ENCODE measurements at places on chromosomes 5 and 9. TPM values are rescaled to one million over a fixed set of nuclear protein-coding genes. Genes with fewer than 3 reads are reported as not detected.

CMYA5 gene
- 1,204 TPM for total RNA-seq

SPINK4 gene
- total RNA-seq = not detected

TAF1L gene
- not detected for total RNA-seq

- no peak for DNase-seq
These were observed 87.0 kb downstream of the SLF1 start for GRCh38 chr5:94705427-94705826.

GRCh38 chr5:54551926-54552325 lies 34.4 kb downstream of the SNX18 start:
- DNase-seq = no peak

DNA sequence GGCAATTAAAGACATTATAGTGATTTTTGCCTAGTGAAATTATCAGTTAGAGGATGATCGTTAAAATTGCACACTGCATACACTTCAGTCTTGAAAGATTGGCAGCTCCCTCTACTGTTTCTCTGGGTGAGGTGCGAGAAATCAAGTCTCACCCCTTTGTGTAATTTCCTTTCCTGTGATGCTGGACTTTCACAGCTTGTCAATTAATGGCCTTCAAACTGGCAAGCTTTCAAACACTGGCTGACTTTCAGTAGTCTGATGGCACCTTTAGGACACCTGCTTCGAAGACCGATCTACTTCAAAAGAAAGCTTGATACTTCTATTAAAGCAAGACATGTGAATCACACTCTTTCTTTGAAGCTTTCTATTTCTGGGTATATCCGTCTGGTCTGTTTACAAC lies 706.7 kb upstream of the PTPRD start:
- DNase-seq = no peak

DNA sequence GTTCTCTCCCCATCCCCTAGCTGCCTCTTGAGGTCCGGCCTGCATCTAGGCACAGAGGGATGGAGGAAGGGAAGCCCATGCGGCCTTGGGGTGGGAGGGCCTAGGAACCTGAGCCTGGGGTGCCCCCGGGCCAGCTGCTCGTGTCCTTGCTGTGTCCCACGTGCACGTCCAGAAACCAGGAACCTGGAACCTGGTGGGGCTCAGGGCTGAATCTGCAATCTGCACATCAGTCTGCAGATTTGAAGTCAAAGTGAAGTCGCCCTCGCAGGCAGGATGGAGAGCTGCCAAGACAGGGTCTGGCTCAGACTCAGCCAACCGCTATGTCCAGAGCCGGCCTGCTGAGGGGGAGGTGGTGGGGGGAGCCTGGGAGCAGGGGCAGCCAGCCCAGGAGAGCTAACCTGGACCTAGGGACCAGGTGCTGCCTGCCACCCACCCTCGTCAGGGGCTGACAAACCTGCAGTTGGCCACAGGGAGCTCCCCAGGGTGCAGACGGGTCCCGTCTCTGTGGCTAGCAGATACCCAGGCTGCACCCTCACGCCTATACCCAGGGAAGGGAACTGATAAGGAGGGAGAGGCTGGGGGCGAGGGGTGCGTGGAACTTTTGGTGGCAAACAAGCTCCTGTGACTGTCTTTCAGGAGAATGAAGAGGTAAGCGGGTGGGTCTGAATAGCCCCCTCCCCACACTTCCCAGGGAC lies 103.5 kb upstream of the SIMC1 start:
- DNase-seq = no peak

GRCh38 chr5:97010606-97011005 lies 74.7 kb downstream of the LNPEP start:
- no peak for DNase-seq

GRCh38 chr9:81083067-81083466 lies 606.3 kb downstream of the TLE1 start:
- no peak for DNase-seq

GRCh38 chr5:80411589-80412219 lies 3.8 kb downstream of the ZFYVE16 start:
- DNase-seq = no peak

GRCh38 chr9:113309204-113309813 lies 6.1 kb upstream of the RNF183 start:
- DNase-seq = no peak

- DNase-seq = no peak
These were observed 548.8 kb downstream of the EFNA5 start for GRCh38 chr5:107121793-107122519.

DNA sequence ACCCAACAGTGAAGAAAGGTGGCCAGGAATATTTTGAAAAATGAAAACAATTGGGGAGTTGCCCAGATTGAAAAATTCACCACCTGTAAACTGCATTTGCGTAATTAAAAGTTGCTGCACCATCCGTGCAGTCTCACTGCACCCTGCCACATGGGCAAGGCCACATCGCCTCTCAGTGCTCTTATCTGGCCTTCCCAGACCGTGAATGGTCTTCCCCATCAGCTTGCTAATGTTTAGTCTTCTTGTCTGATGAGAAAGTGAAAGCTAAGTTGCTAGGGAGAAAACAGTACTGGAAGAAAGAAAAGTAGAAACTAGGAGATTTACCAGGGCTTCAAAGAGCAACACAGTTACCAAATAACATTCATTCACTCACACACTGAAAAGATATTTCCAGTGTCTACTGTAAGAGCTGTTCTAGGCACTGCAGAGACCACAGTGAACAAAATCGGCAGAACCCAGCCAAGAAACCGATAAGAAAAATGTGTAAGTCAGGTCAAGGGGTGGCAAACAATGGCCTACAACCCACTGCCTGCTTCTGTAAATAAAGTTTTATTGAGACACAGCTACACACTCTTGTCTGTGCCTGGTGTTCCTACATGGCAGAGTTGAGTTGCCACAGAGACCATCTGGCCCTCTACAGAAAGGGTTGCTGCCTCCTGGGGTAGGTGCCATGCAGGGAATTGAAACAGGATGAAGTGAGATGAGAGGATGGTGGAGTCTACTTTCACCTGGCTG lies 51.2 kb upstream of the CTSL start:
- DNase-seq = no peak

DNA sequence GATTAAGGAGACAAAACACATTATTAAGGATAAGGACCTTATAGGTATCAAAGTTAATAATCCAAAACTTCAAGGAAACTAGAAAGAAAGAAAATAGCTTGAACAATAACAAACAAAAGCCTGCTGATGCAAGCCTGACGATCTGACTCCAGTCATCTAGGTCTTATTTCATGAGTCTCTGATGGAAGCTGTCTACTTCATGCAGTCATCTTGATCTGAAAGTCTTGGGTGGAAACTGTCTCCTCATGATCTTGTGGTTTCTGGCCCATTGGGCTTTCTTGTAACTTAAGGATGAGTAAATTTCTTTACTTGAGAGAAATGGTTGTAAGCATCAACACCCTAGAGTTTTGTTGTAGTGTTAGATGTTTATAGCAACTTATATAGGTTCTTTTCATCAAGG lies 20.6 kb upstream of the PSIP1 start:
- DNase-seq = no peak

- DNase-seq = no peak
These were observed 32.3 kb downstream of the MARCHF11 start for GRCh38 chr5:16147179-16147900.

GRCh38 chr9:36892279-36892678 lies 141.8 kb downstream of the PAX5 start:
- no peak for DNase-seq

DNA sequence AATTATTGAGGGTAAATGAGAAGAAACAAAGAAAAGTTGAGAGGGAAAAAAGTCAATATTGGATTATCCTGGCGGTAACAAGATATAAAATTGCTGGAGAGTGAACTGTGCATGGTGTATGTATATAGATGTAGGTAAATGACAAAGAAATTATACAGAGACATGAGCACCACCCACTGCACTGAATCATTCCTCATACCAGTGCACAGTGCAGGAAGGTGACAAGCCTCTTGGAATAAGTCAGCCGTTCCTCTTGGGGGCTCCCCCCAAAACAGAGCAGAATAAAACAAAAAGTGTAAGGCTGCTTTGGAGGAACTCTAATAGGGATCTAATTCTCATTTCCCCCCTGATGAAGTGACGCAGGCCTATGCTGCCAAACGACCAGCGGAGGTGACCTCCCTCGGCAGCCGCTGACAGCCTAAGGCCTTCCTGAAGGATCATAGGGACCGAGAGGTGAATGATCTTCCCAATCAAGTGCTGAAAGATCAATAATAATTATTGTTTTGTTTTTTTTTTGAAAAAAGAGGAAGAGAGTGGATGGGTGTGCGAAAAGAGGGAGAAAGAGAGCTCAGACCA lies 245.0 kb downstream of the PSAT1 start:
- DNase-seq = no peak

GRCh38 chr5:7852542-7852941 lies 1.6 kb upstream of the CFAP90 start:
- DNase-seq = no peak

- DNase-seq = no peak
These were observed 73.5 kb upstream of the MEGF10 start for GRCh38 chr5:127216898-127217675.

DNA sequence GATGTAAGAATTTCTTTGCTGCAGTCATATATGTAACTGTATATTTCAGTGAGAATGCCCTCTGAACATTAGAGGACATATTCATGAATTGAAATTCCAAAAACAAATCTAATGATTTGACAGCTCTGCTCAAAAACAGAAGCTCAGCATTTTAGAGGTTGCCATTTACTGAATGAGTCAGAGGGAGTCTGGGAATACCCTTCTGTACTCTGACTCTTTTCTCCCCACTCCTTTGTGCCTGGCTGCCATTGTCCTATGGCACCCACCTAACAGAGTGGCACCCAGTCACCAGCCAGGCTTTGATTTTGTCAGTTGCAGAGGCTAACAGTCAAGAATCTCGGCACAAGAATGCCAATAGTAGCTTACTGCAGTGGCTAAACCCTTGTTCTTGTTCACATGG lies 133.6 kb downstream of the ATG10 start:
- DNase-seq = no peak

GRCh38 chr9:104633976-104634520 lies 16.0 kb upstream of the OR13C9 start:
- no peak for DNase-seq

- no peak for DNase-seq
These were observed 56.9 kb upstream of the MTMR12 start for GRCh38 chr5:32369542-32370155.

DNA sequence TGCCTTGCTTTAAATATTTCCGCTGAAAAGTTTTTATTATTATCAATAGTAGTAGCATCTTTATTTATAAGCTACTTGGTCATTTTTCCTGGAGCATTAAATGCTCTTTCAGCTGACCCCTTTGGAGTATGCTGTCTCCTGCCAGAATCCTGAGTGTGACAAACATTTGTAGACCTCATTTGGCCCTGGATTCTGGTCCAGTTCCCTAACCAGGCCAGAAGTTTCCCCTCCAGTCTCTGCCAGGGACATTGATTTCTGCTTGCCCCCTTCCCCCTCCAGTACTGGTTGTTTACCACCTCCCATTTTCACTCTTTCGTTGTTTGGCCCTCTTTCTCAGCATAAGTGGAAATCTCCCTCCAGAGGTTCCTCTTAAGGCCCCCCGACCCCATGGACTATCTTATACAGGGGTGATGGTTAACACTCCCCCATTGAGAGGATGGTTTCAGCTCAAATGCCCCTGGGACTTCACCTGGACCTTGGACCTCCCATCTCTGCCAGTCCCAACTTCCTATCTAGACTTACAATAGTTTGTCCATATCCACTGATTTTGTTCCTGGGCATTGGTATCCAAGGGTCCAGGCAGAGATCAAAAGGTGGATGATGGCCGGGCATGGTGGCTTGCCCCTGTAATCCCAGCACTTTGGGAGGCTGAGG lies 24.6 kb upstream of the COL27A1 start:
- DNase-seq = no peak

Measured in cardiac septum (tissue), 1 donor.